ENCODE measurements at places on chromosomes 3 and 15.

- no peaks in the 10 kb centered on the region for H3K4me1 ChIP-seq
- peaks cover 82% of the 10 kb centered on the region for H3K27me3 ChIP-seq
Observed at GRCh38 chr15:89399238-89400115, 64.9 kb upstream of the POLG start.

- no peak overlapping the region for H3K27ac ChIP-seq
- H3K4me3 ChIP-seq: no peak overlapping the region
- H3K36me3 ChIP-seq: no peaks in the 10 kb centered on the region
- no peak for DNase-seq
- H3K4me1 ChIP-seq: peaks cover 3% of the 10 kb centered on the region
Observed at GRCh38 chr3:13860001-13860400, 19.9 kb downstream of the WNT7A start.

DNA sequence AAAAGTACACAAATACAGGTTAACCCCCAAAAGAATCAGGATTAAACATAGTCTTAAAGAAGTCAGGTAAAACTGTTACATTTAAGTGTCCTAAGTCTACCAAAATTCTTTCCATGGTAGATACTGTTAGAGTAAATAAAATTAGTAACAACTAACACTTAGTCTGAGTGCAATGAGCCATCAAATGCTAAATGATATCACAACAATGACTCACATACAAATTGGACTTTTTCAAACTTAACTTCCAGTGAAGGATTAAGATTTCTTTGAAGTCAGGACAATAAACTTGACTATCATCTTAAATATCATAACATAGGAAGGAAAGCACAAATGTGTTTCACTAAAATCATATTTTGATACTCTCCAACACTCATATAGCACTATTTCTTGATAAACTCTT is 43.9 kb downstream of the ZNF148 start:
- no peak overlapping the region for H3K4me3 ChIP-seq
- no peak overlapping the region for H3K27ac ChIP-seq
- DNase-seq: no peak
- no peaks in the 10 kb centered on the region for H3K27me3 ChIP-seq
- H3K36me3 ChIP-seq: peaks cover 3% of the 10 kb centered on the region

DNA sequence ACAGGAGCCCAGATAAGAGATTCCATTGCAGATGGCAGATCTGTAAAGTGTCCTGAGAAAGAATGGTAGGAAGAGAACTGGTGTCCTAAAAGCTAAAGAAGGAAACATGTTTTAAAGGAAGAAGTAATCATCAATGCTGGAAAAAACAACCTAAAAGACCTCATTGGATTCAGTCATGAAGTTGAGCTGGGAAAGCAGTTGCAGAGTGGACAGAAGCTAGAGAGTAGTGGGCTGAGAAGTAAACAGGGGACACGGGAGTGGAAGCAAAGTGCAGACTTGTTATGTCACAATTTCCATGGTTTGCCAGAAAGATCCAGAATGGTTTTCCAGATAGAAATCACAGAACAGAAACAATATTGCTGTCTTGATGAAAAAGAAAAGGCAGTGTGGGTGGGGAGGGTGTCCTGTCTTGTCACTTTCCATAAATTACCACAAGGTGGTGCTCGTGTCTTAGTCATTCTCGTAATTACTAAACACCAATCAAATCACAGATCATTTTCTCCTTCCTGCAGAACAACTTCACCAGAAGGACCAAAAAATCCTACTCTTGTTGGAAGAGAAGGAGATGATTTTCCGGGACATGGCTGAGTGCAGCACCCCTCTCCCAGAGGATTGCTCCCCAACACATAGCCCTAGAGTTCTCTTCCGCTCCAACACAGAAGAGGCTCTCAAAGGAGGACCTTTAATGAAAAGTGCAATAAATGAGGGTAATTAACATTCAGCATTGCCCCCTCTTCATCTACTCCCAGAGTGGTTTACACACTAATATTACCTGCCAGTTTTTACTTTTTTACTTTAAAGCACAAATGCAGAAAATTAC is 64.5 kb downstream of the KLHL25 start:
- peaks cover 14% of the 10 kb centered on the region for H3K36me3 ChIP-seq
- no peaks in the 10 kb centered on the region for H3K27me3 ChIP-seq
- H3K4me3 ChIP-seq: no peak overlapping the region
- peak; percentile 81 for DNase-seq

GRCh38 chr15:57415602-57416001 is 39.3 kb downstream of the CGNL1 start:
- H3K4me1 ChIP-seq: peaks cover 4% of the 10 kb centered on the region
- H3K4me3 ChIP-seq: no peak overlapping the region
- H3K27me3 ChIP-seq: no peaks in the 10 kb centered on the region
- H3K36me3 ChIP-seq: no peaks in the 10 kb centered on the region
- no peak overlapping the region for H3K27ac ChIP-seq
